ENCODE measurements at places on chromosomes 6 and 20. TPM values are rescaled to one million over a fixed set of nuclear protein-coding genes. Genes with fewer than 3 reads are reported as not detected.

DNA sequence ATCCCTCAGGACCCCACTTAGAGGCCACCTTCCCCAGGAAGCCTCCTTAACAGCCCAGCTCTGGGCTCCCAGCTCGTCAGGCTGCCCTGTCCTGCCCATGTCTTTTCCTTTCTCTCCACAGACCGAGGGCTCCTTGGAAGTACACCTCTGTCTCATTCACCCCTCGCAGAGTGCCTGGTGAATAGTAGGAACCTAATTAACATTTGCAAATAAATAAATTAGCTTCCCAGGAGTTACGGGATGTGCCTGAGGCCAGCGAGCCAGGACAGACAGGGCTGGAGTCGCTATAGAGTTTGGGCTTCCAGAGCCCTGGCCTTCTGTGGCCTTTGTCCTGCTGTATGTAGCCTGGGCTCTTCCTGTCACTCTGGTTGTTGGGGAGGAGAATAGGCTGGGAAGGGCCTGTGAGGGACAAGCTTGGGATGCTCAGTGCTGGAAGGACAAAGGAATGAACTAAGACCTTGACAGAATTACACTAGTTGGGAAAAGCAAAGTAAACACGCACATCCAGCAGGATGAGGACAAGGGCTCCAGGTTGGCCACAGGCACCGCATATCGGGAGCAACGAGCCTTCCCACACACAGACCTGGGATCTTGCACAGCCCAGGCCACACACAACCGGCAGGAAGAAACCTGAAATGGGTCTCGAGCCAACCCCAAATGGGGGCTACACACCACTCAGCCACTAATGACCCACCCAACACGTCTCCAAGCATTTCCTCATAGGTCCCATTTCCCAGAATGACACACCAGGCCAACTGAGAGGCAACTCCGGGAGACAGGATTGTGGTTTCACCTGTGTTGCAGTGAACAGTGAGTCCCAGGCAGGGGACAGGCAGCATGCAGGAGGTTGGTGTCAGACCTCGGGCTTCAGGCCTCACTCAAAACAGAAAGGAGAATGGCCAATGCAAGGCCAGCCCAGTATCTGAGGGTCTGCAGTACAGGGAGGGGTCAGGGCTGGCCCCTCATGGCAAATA lies 9.7 kb downstream of the MAP1LC3A start:
- H3K4me1 ChIP-seq, result no peaks in the 10 kb centered on the region
- peak; percentile 45 for DNase-seq
- no peaks in the 10 kb centered on the region for H3K27me3 ChIP-seq
- no peak overlapping the region for H3K27ac ChIP-seq
- H3K36me3 ChIP-seq, result no peaks in the 10 kb centered on the region

GRCh38 chr6:31734821-31735406 lies 1.4 kb downstream of the CLIC1 start:
- H3K4me1 ChIP-seq, result peaks cover 18% of the 10 kb centered on the region
- no peak overlapping the region for H3K27ac ChIP-seq
- DNase-seq, result peak; percentile 87
- peaks cover 41% of the 10 kb centered on the region for H3K36me3 ChIP-seq
- no peaks in the 10 kb centered on the region for H3K27me3 ChIP-seq
- H3K4me3 ChIP-seq, result peak overlapping the region; percentile 98

DNA sequence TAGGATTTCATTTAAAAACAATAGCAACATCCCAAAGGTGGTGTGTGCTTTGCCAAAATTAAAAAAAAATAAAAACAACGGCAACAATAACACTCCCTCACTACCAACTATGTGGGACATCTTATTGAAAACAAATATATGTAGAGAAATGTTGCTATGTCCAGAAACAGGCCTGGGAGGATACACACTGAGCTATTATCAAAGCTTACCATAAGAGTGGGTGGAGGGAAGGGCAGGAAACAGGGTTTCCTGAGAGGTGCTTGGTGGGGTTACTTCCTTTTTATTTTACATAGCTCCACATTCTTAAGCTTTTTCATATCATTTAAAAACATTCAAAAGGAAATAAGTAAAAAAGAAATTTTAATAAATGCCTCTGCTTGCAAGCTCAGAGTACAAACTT lies 150.0 kb upstream of the RIPOR2 start:
- H3K27me3 ChIP-seq, result no peaks in the 10 kb centered on the region
- no peaks in the 10 kb centered on the region for H3K4me1 ChIP-seq
- H3K4me3 ChIP-seq, result no peak overlapping the region
- H3K36me3 ChIP-seq, result no peaks in the 10 kb centered on the region
- no peak overlapping the region for H3K27ac ChIP-seq

GRCh38 chr20:23143098-23143497 lies 57.0 kb upstream of the CD93 start:
- H3K4me1 ChIP-seq, result no peaks in the 10 kb centered on the region
- H3K36me3 ChIP-seq, result no peaks in the 10 kb centered on the region
- H3K4me3 ChIP-seq, result no peak overlapping the region
- DNase-seq, result no peak
- H3K27ac ChIP-seq, result no peak overlapping the region
- no peaks in the 10 kb centered on the region for H3K27me3 ChIP-seq

GRCh38 chr20:2652724-2653555 lies 508 bp downstream of the NOP56 start:
- no peak for DNase-seq
- peaks cover 42% of the 10 kb centered on the region for H3K36me3 ChIP-seq
- no peaks in the 10 kb centered on the region for H3K27me3 ChIP-seq
- peaks cover 7% of the 10 kb centered on the region for H3K4me1 ChIP-seq
- H3K4me3 ChIP-seq, result peak overlapping the region; percentile 97

DNA sequence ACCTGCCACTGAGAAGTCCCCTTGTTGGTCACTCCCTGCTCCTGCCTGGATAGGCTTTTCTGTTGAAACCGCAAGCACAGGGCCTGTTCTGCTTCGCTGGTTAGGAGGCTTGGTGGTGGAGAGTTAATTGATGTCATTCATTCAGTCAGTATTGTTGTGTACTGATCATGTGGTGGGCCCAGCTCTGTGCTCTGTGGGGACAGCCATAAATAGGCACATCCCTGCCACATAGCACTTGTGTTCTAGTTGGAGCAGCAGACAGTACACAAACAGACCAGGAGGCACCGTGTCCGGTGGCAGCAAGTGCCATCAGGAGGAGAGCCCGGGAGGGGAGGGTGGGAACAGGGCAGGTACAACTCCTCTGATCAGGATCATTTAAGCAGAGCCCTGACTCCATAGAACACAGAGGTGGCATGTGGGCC lies 155.2 kb upstream of the INSM1 start:
- H3K4me3 ChIP-seq, result no peak overlapping the region
- no peaks in the 10 kb centered on the region for H3K36me3 ChIP-seq
- H3K27ac ChIP-seq, result no peak overlapping the region
- DNase-seq, result no peak
- H3K4me1 ChIP-seq, result no peaks in the 10 kb centered on the region

GRCh38 chr20:24576447-24576846 lies 107.0 kb downstream of the SYNDIG1 start:
- DNase-seq, result no peak
- no peaks in the 10 kb centered on the region for H3K4me1 ChIP-seq
- H3K27ac ChIP-seq, result no peak overlapping the region
- H3K27me3 ChIP-seq, result no peaks in the 10 kb centered on the region
- no peak overlapping the region for H3K4me3 ChIP-seq

GRCh38 chr6:25186919-25187318 lies 92.3 kb upstream of the CARMIL1 start:
- DNase-seq, result no peak
- no peaks in the 10 kb centered on the region for H3K27me3 ChIP-seq

GRCh38 chr20:43372051-43372450 lies 85.6 kb upstream of the SRSF6 start:
- H3K27me3 ChIP-seq, result no peaks in the 10 kb centered on the region
- H3K4me1 ChIP-seq, result no peaks in the 10 kb centered on the region
- no peak overlapping the region for H3K4me3 ChIP-seq
- no peaks in the 10 kb centered on the region for H3K36me3 ChIP-seq
- H3K27ac ChIP-seq, result no peak overlapping the region
- DNase-seq, result no peak

DNA sequence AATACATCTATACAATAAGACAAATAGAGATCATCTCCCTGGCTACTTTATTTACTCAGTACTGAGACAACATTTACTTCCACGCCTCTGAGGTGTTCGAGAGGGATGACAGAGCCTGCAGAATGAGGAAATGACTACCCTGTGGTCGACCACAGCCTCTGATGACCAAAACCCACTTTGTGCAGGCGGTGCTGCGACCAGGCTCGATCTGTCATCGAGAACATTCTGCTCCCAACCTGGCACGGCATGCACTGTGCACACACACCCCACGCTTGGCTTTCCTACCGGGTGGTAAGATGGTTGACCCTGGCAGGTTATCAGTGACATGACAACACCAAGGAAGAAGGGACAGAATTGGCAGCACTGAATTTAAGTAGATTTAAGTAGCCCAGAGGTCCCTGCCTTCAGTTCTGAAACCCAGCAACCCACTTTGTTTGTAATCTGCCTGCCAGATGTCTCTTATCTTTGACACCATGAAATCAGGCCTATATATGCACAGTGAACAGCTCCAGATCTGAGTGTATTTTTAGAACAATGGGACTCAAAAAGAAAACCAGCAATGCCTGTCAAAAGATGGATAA lies 42.6 kb downstream of the TTI1 start:
- H3K27ac ChIP-seq, result no peak overlapping the region
- H3K36me3 ChIP-seq, result peaks cover 55% of the 10 kb centered on the region
- H3K4me3 ChIP-seq, result no peak overlapping the region
- H3K4me1 ChIP-seq, result peaks cover 16% of the 10 kb centered on the region

DNA sequence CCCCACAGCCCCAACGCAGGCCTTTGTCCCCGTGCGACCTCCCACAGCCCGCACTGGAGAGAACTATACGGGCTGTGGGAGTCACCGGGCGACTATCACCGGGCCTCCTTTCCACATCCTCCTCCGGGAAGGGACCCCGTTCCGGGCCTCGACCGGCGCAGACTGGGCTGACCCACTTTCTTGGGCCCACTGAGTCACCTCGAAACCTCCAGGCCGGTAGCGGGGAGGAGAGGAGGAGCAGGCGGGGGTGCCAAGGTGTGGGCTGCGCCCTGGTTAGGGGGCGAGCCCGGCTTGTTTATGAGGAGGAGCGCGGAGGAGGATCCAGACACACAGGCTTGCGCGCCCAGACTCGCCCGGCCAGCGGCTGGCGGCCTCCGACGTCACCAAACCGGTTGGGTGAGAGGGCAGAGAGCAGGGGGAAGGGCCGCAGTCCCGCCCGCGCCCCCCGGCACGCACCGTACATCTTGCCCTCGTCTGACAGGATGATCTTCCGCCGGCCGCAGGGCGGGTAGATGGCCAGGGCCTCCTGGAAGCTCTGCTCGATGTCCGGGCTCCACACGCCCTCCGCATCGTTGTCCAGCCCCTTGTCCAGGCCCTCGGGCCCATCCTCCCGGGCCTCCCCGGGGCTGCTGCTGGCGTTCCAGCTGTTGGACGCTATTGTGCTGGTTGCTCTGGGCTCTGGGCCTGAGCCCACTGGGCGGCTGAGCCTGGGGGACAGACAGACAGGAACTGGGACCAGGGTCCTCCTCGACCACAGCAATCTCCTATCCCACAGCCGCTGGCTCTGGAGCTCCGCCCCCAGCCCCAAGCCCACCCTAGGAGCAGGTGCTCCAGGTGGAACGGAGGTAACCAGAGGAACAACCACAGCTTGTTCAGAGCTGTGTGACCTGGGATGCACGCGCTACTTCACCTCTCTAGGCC lies 10.6 kb downstream of the TEAD3 start:
- DNase-seq, result peak; percentile 94
- no peaks in the 10 kb centered on the region for H3K27me3 ChIP-seq
- H3K4me3 ChIP-seq, result no peak overlapping the region
- H3K36me3 ChIP-seq, result peaks cover 9% of the 10 kb centered on the region

GRCh38 chr6:7535498-7535897 lies 6.0 kb upstream of the DSP start:
- DNase-seq, result no peak
- peaks cover 19% of the 10 kb centered on the region for H3K27me3 ChIP-seq
- peaks cover 4% of the 10 kb centered on the region for H3K4me1 ChIP-seq
- no peak overlapping the region for H3K27ac ChIP-seq

DNA sequence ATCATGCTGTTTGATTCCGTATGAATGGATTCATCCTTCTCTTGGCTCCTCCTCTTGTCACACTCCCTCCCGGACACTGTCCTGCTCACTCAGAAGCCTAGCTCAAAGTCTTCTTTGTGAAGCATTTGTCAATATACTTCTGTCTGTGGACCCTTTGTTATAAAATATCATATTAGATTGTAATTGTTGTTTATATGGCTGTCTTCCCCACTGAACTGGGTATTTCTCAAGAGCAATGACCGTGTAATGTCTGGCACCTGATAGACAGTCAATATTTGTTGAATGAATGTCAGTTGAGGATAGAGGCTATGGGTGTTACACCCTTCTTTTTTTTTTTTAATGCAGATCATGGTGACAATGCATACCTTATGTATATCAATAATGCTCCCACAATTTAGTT lies 335.3 kb downstream of the SOX4 start:
- no peak overlapping the region for H3K27ac ChIP-seq
- H3K4me3 ChIP-seq, result no peak overlapping the region
- no peaks in the 10 kb centered on the region for H3K4me1 ChIP-seq
- DNase-seq, result no peak
- H3K36me3 ChIP-seq, result peaks cover 22% of the 10 kb centered on the region
- no peaks in the 10 kb centered on the region for H3K27me3 ChIP-seq

- no peak overlapping the region for H3K27ac ChIP-seq
- H3K27me3 ChIP-seq, result no peaks in the 10 kb centered on the region
- peaks cover 3% of the 10 kb centered on the region for H3K4me1 ChIP-seq
- H3K4me3 ChIP-seq, result no peak overlapping the region
- no peak for DNase-seq
Measured at GRCh38 chr20:36010076-36010475, 41.7 kb downstream of the CNBD2 start.

- H3K27me3 ChIP-seq, result no peaks in the 10 kb centered on the region
- no peaks in the 10 kb centered on the region for H3K36me3 ChIP-seq
- no peak overlapping the region for H3K4me3 ChIP-seq
Measured at GRCh38 chr20:33105316-33105924, 26.0 kb downstream of the BPIFB4 start.

DNA sequence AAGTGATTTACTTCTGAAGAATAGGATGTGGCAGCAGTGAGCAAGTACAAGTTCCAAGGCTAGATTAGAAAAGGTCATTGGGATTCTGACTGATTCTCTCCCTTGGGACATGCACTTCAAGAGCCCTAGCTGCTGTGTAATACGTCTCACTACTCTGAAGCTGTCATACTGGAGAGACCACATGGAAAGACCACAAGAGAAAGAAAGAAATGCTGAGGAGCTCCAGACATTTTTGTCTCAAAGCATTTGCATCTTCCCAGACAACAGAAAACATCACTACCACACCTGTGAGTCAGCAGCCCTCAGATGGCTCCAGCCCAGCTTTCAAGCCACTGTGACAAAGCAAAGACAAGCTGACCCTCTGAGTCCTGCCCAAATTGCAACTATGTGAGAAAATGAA lies 20.7 kb downstream of the TENT5A start:
- no peaks in the 10 kb centered on the region for H3K4me1 ChIP-seq
- H3K27me3 ChIP-seq, result no peaks in the 10 kb centered on the region
- DNase-seq, result no peak

The FANCE gene
- total RNA-seq, result 16.0 TPM

The DHX16 gene
- 29.6 TPM for total RNA-seq

The HLA-DMB gene
- total RNA-seq, result 0.50 TPM

The XKR7 gene
- 3.1 TPM for total RNA-seq

The MTFR2 gene
- total RNA-seq, result 6.8 TPM

The EYA2 gene
- total RNA-seq, result 8.9 TPM

The MLIP gene
- not detected for total RNA-seq
